ENCODE measurements at places on chromosomes 6 and 20.

GRCh38 chr6:79634491-79635231 is 3.5 kb downstream of the SH3BGRL2 start:
- DNase-seq = no peak

DNA sequence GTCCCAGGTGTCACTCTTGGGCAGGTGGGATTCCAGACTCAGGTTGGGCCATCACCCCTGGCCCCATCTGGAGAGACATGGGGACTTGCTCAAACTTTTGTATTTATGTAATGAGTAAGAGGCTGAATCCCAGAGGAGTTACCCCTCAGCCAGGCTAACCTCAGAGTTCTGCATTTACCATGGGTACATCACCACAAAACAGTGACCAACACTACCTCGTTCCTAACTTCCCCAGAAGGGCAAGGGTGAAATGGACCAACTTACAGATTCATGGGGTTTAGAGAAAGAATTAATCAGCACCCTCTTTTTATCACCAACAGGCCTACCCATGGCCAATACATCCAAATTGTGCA is 259.9 kb upstream of the MARCKS start:
- peak; percentile 48 for DNase-seq

DNA sequence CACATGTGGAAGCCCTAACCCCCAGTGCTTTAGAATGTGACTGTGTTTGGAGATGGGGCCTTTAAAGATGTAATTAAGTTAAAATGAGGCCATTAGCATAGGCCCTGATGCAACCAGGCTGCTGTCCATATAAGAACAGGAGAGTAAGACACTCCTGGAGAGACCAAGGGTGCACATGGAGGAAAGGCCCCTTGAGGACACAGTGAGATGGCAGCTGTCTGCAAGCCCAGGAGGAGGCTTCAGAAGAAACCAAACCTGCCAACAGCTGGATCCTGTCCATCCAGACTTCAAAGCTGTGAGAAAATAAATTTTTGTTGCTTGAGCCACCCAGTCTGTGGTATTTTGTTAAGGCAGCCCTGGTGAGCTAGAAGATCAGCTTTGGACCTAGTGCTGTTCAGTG is 16.8 kb upstream of the SNRPB2 start:
- no peak for DNase-seq

DNA sequence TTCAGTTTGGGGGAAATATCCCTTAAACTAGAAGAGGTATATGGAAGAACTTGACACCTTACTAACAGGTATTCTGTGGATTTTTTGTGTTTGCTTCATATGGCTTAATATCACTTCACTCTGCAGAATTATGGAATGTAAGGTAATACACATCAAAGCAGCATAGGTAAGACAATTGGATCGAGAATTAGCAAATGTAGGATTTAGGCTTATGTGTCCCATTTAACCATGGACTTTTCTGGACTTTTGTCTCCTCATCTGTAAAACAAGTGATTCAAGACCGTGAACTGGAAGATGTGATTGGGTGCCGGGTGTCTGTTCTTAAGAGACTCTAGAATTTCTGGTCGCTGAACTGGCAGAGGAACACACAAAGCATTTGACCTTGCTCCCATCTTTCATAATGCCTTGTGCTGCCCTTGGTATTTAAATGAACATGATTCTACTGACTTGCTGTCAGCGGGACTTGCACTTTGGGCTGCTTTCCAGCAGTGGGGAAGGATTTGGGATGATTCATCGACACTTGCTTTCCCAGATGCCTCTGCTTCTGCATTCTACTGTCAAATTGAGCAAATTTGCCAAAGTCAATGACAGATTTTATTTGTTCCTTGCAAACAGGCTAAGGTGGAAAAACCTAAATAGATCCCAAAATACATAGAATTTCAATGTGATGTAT is 199.8 kb downstream of the PLCB1 start:
- peak; percentile 88 for DNase-seq

GRCh38 chr20:45156713-45157112 is 18.0 kb upstream of the PI3 start:
- DNase-seq = no peak

DNA sequence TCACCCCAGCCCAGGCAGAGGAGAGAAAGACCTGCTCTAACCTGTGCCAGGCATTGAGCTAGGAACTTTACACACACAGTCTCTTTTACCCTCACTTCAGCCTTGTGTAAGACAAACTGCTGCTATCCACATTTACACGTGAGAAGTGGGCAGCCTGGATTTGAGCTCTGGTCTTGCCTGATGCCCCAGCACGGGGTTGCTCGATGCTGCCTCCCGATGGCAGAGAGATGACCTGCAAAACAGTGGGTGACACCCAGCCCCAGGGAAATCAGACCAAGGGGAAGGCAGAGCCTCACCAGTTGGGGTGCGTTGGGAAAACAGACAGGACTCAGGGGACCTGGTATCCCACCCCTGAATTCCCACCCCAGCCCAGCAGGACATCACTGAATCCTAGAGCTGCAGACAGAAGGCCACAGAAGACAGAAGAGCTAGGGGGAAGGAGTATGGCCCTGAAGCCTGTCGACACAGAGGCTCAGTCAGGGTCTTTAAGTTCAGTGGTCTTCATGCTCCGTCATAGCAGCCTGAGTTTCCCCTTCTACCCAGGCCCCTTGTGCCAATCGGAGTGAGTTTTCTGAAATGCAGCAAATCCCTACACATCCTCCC is 990 bp downstream of the BPI start:
- peak; percentile 17 for DNase-seq

DNA sequence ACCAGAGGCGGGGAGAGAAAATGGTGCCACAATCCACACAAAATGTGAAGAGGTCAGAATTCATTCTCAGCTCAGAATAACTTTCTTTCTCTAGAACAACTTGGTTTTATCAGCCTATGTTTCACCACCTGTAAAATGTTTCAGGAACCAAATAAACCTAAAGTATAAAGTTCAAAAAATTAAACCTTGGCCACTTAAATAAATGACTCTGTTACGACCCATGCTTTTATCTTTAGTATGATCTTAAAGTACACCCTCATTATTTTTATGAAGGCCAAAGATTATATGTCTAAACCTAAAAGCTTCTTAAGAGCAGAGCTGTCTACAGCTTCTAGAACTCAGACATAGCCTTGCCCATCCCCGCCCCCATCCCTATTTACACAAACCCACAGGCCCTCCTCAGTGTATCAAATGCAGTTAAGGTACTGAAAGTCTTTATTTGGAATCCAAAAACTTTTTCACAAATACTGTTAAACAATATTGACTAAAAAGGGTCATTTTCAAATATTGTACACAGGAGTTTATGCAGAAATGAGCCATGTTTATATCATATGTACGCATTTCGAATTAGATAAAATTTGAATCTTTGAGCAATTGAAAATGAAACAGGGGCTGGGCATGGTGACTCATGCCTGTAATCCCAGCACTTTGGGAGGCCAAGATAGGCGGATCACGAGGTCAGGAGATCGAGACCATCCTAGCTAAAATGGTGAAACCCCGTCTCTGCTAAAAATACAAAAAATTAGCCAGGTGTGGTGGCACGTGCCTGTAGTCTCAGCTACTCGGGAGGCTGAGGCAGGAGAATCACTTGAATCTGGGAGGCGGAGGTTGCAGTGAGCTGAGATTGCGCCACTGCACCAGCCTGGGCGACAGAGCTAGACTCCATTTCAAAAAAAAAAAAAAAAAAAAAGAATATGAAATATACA is 5.7 kb upstream of the NHSL1 start:
- no peak for DNase-seq

- no peak for DNase-seq
Observed at GRCh38 chr6:88164061-88164460, 2.1 kb downstream of the CNR1 start.

Data from fibroblast of upper back skin (primary cell).